ENCODE measurements at places on chromosomes 6 and 20.

GRCh38 chr6:124040655-124041054 lies 237.0 kb downstream of the NKAIN2 start:
- no peak for DNase-seq

- no peak for DNase-seq
Measured at GRCh38 chr6:168022488-168023321, 25.2 kb downstream of the KIF25 start.

GRCh38 chr6:90144396-90144795 lies 152.2 kb downstream of the BACH2 start:
- no peak for DNase-seq

DNA sequence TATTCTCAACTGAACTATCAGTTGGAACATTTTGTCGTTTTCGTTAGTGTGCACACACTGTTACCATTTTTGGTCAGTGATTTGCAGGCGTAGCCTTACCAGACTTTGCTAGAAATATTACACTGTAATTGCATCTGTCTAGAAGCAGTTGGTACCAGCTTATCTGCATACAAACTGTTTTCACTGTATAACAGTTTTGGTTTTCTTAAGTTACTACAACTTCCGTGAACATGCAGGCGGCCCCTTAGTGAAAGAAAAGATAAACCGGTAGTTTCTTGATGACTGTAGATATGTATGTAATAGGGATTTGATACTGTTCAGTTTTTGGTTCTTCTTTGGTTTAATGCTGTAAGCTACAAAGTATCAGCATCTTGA lies 1.3 kb downstream of the DSTN start:
- DNase-seq = no peak

DNA sequence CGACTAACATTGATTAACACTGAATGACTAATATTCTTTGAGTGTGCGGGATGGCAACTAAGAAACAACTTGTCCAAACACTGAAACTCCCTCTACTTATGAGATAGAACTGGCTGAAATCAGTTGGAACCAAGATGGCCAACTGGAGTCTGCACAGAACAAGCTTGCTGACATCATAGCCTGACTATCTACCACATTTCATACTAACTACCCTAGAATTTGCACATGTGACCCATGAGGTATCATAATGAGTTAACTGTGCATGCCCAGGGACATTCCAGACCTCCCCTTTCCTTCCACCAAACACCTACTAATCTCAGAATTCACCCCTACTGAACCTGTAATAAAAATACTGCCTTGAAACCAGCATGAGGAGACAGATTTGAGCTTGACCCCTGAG lies 43.2 kb downstream of the PHIP start:
- DNase-seq = no peak

DNA sequence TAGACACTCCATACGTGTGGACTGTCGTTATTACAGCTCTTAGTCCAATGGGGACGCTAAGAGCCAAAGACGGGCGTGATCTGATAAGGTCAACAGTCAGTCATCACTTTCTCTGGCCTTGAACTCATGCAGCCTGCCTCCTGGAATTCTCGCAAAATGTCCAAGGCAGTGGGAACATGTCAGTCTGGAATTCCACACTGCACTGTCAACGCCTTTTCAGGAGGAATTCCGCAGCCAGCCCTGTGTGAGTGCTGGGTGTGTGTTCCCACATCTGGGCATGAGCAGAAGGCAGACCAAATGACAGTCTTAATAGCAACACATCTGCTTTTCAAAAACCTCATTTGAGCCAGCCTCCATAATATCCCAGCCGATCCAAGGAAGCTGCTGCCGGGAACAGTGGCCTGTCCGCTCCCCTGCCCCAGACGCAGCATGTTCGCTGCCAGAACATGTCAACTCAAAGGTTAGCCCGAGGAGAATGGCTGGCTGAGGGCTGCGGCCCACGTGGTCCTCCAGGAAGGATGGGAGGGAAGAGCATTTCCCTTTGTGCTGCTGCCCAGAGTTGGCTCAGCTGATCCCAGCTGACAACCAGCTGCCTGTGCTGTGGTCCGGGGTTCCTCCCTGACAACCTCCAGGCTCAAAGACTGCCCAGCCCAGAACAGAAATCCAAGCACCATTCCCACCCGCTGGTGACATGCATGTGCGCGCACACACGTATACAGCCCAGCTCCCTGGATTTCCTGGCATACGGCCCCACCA lies 103.1 kb downstream of the SULF2 start:
- no peak for DNase-seq

DNA sequence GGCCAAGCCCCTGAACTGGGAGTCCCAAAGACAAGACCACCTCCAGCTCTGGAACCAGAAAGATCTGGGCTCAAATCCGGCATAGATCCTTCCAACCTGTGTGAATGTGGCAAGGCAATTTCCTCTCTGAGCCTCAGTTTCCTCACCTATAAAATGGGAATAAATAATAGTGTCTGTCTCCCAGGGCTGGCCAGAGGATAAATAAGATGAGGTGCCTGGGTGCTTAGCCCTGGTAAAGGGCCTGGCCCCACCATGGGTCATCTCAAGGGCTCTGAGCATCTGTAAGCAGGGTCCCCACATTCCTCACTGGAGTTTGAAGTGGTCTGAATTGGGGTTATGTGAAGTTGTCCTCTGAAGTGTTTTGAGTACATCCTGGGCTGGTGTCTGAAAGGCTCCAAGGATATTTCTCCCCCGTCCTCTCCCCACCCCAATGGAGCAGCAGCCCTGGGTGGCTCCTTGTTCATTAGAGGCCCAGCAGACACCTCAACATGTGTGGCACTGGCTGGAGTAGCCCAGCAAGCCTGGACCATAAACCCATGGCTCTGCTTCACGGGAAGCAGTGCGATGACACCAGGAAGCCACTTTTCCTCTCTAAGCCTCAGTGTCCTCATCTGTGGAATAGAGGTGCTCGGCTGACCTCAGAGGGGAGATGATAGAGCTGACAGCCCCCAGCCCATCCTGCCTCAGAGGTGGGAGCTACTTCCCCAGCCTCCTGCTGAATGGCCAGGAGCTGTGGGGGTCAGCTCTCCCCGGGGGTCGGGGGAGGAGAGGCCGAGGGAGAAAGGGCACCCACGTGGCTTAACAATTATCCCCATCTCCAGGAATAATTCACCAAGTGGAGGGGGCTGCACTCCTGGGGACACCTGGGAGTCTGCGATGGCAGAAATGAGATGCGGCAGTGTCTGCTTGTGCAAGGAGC lies 48.0 kb downstream of the HNF4A start:
- no peak for DNase-seq

DNA sequence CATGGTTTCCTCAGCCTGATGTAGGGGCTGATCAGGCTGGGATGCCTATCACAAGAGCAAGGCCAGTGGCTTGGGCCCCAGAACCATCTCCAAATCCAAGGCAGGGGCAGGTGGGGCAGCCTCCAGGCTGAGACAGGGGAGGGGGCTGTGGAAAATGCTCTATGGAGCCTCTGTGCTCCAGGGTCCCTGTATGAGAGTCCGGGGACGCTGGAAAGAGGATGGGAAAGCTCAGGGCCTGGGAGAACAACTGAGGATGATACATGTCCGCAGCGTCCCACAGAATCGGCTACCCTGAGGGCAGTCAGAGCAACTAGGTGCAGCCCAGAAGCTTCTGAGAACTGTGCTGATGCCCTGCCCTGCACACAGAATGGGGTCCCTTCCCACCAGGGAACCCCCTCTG lies 43.4 kb downstream of the CPXM1 start:
- no peak for DNase-seq

GRCh38 chr6:106747139-106747538 lies 117.8 kb downstream of the QRSL1 start:
- DNase-seq = no peak

DNA sequence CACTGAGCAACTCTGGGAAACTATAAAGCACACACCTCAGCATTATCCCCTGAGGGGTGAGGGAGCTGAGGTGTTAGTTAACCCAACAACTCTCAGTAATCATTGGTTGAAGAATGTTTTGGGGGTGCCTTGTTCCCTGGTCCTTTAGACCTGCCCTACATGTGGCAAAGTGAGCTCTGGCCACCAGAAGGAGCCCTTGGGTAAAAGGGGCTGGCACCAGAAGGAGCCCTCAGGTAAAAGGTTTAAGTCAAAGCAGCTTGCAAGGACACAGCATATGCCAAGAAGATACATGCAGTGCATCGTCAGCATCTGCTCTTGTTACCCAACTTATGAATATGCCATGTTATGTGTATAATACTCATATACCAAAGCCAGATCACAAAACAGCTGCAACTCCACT lies 1081.7 kb downstream of the KIF16B start:
- no peak for DNase-seq

GRCh38 chr6:90538278-90539046 lies 48.4 kb downstream of the MAP3K7 start:
- no peak for DNase-seq

DNA sequence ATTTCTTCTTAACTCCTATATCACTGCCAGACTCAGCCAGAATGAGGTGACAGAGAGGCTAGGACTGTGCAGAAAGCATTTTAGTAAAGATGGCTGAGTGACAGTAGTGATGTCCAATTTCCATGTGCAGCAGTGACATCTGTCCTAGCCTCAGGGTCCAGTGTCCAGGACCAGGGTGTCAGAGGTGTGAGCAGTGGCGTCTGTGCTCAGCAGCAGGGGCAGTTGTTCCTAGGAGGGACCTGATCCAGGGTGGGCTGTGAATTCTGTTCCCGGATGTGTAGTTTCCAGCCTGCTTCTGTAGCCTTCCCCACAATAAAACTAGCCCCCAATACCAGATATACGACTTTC lies 6.0 kb downstream of the HLA-B start:
- DNase-seq = no peak

GRCh38 chr6:75611702-75612375 lies 10.2 kb downstream of the SENP6 start:
- no peak for DNase-seq

DNA sequence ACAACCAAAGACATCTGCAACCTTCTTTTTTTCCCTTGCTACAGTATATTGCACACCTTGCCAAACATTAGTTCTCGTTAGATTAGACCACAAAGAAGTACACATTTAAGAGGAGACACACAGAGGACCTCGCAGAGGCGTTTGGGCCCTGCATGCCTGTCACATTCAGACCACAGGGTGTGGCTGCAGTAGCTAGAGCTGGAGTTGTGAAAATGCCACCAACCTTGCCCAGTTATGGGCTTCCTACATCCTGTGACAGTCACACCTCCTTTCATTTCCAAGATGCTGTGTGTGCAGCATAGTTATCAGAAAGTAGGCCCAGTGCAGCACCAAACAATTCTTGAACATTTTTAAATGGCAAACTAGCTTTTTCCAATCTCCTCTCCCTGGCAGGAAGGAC lies 2.4 kb downstream of the SYNE1 start:
- DNase-seq = no peak

- no peak for DNase-seq
Measured at GRCh38 chr20:9838378-9839295, at the start of gene PAK5. Gene PAK5, minus strand, starts transcription at chr20:9839076. Its CDS starts 194,748 bp downstream, at chr20:9644328.

DNA sequence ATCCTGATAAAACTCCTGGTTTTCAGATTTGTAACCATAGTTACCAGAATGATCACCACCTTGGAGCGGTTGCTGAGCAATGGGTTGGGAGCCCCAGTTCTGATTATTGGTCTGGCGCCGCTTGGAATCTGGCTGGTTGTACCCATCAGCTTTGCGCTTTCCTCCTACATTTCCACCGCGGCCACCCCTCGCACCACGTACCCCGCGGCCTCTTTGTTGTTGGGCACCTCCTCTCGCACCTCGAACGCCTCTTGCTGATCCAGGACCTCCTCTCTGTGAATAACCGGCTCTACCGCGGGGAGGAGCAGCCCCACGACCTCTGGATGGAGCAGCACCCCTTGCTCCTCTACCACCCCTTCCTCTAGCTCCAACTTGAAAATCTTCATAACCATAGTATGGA lies 21.1 kb upstream of the SNX14 start:
- DNase-seq = no peak

GRCh38 chr6:149060985-149061760 lies 256.3 kb upstream of the TAB2 start:
- no peak for DNase-seq

DNA sequence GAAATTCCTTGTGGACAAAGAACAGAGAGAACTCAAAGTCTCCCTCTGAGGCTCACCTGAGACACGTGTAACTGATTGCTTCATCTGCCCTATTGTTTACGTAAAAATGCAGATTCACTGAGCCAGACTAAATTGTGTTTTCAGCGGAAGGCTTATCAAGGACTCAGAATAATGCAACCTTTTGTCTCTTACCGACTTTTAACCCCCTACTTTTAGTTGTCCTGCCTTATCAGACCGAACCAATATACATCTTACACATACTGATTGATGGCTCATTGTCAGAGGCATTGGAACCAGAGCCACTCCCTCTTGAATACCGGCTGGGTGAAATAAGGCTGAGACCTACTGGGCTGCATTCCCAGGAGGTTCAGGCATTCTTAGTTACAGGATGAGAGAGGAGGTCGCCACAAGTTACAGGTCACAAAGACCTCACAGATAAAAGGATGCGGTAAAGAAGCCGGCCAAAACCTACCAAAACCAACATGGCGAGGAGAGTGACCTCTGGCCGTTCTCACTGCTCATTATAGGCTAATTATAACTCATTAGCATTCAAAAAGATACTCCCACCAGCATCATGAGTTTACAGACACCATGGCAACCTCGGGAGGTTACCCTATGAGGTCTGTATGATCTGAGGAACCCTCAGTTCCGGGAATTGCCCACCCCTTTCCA lies 95.5 kb upstream of the ZNF184 start:
- no peak for DNase-seq

DNA sequence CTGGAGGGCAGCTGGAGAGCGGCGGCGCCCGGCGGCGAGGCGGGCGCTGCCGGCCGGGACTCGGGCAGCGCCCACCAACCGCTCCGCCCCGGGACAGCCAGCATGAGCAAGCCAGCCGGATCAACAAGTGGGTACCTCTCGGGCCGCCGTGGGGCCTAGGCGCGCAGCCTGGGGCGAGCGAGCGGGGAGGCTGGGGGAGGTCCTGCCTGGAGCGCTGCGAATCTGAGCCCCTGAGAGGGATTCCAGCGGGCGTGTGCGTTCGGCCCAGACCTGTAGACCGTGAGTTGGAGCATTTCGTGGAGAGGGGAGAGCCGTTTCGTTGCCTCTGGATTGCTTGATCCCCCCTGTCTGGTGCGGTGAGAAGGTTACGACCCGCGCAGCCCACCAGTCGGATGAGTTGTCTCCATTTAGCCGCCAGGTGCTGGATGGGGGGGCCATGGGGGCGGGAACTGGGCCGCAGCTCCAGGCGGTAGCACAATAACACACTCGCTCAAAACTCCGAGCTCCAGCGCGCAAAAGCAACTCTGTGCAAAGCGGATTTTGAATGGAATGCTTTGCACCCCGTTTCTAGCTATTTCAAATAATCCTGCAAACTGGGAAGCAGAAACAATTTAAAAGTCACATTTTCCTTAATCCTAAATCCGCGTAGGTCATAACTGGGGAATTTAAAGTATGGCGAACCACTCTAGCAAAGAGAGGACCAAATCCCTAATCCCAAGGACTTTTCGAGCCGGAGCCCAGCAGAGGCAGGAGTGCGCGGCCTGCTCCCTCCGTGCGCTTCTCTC lies 1.0 kb downstream of the NR2E1 start:
- no peak for DNase-seq

DNA sequence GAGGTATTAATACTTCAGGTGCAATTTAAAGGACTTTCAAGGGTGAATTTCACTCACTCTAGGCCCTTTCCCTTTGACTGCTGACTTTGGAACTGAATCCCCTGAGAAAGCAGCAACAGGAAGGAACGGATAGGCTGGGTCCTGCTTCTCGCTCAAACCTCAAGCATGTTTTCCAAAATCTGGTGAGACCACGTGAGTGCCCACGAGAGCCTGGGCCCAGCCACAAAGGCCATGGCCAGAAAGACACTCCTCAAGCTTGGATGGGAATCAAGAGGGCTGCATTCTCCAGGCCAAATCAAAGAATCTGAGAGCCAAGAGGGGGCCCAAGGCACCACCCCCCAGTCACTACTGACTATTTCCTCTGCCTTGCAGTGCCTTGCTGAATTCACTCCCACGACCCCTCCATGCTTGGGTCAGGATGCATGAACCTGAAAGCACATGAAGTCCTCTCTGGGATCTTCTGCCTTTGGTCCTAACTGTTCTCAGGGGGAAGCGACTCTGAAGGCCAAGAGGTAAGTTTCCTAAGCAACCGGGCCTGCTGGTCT lies 146.1 kb downstream of the NFATC2 start:
- no peak for DNase-seq

All from tibial nerve (tissue), 4 donors.